ENCODE measurements at places on chromosomes 5 and 9.
A peak's percentile ranks its signal among the peaks of the same experiment; 100 is the strongest.

DNA sequence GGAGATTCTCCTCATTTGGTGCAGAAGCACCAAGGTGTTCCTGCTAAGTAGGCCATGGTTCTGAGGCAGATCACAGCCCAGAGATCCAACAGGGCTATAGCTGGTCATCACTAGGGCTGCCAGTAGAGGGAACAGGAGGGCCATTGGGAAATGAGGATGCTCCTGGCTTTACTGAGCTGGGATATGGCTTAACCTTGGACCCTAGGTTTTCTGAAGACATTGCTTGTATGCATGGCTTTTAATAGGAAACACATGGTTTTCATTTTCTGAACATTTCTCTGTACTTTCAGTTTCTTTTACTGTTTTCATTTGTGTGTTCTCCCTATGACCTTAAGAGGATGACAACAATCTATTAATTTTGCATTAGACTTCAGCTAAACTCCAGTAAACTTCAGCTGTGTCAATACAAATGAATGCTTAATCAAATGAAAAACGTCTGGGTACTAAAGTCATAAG, at the start of gene IFNW1:
Gene IFNW1, minus strand, starts transcription at position 406 of the 456 bp plus-strand sequence. Its CDS starts 262 bp downstream, at position 144.
- no peak for DNase-seq

DNA sequence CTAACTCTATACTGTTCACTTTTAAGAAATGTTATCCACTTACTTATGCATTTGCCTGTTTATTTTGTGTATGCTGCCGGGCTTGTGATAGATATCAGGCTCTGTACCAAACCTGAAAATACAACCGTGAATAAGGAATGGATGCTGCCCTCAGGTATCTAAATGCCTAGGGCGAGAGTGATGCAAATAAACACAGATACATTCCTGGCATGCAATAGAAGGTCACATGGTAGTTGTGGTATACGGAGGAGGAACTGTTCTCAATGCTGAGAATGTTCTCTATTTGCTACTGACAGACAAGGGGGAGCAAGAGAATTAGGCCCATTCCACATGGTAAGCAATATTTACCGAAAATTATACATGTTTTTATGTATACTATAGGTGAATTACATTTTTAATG, 227.8 kb downstream of the ICE1 start:
- no peak for DNase-seq

- peak; percentile 4 for DNase-seq
Measured at GRCh38 chr5:10726913-10727517, 34.0 kb downstream of the DAP start.

GRCh38 chr5:115949096-115949495, 13.2 kb upstream of the LVRN start:
- no peak for DNase-seq

DNA sequence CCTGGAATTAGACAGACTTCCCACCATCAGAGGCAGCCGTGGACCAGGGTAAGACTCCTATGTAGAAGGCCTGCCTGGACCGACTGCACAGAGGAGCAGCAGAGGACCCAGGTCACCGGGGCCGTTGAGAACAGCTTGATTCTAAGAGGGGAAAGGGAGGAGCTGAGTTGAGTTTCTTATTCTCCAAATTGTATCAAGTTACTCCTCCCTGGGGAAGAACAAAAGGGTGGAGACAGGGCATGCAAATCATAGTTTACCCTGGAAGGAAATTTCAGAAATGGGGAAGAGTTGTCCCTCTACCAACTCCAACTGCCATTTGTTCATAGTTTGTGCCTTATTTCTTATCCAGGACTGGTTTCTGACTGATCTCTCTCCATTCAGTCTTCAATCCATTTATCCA, 20.9 kb upstream of the SLC31A2 start:
- no peak for DNase-seq

GRCh38 chr5:179488491-179488890, 61.9 kb upstream of the RUFY1 start:
- DNase-seq: no peak

- no peak for DNase-seq
Measured at GRCh38 chr9:37921546-37922300, 17.8 kb upstream of the SLC25A51 start.

DNA sequence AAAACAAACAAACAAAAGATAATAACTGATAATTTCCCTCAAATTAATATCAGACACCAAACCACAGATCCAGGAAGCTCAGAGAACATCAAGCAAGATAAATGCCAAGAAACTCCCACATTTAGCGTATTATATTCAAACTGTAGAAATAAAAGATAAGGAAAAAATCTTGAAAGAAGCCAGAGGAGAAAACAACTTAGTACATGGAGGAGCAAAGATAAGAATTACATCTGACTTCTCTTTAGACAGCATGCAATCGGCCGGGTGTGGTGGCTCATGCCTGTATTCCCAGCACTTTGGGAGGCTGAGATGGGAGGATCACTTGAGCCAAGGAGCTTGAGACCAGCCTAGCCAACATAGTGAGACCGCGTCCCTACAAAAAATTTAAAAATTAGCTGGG, 17.2 kb upstream of the MLANA start:
- no peak for DNase-seq

DNA sequence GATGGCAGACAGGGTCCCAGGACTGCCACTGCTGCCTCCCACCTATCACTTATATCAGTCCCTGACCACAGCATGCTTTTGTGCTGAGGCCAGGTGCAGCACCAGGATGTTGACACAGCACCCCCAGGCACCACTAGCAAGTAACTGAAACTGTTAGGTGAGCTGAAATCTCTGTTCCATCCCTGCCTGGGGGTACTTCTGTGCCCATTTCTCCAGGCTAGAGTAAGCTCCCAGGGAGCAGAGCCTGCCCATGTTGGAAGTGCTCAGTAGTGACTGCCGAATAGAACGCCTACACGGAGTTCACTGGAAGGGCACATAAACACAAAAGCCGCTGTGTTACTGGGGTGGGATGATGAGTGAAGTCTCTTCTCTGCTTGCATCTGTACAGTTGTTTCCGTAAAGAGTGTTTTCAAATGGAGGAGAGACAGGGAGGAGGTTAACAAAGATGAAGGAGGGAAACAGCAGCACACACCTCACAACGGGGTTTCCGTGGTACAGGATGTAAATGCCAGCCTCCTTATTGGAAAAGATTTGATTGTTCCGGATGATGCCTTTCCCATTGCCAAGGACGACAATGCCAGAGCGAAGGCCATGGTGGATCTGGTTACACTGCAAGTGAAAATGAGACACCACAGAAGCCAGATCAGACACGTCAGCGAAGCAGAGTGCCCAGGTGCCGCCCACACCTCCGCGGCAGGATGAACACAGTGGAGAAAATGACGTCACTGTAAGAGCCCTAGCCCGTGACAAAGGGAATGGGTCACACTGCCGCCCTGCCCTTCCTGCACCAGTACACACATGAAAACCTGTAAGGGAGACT, 43.1 kb downstream of the POLR1E start:
- peak; percentile 80 for DNase-seq

GRCh38 chr5:1391691-1392090, 46.8 kb upstream of the CLPTM1L start:
- no peak for DNase-seq

DNA sequence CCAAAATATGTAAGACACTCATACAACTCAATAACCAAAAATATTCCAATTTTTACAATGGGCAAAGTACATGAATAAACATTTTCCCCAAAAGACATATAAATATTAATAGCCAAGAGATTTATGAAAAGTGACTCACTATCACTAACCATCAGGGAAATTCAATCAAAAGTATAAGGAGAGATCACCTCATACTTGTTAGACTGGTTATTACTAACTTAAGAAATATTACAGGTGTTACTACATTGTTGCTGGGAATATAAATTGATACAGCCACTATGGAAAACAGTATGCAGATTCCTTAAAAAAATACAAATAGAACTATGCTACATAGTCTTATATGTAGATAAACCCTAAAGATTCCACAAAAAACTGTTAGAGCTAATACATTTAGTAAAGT, 21.8 kb downstream of the BTNL8 start:
- no peak for DNase-seq

DNA sequence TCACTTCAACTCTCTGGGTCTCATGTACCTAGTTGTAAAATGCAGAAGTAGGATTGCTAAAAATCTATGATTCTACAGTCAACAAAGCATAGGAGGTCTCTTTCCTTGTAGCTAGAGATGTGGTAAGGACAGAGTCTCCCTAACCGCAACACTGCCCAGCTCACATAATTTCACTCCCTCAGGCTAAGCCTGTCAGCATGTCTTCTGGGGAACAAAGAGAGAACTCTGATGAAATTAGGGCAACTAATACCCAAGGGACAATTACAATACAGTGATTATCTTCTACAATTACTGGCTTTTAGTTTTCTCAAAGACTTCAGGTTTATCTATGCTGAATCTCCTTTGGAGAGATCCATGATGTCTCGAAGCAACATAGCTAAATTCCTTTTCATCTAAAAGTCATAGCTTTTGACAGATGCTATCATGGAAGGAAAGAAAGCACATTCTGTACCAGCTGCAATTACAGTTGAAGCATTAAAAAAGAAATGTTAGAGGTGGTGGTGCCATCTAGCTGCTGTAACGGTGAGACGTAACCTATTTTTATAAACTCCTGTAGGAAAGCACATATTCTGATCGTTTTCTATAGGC, 141.1 kb upstream of the TARS1 start:
- no peak for DNase-seq

GRCh38 chr5:132055808-132056609, 4.4 kb upstream of the IL3 start:
- DNase-seq: peak; percentile 41

DNA sequence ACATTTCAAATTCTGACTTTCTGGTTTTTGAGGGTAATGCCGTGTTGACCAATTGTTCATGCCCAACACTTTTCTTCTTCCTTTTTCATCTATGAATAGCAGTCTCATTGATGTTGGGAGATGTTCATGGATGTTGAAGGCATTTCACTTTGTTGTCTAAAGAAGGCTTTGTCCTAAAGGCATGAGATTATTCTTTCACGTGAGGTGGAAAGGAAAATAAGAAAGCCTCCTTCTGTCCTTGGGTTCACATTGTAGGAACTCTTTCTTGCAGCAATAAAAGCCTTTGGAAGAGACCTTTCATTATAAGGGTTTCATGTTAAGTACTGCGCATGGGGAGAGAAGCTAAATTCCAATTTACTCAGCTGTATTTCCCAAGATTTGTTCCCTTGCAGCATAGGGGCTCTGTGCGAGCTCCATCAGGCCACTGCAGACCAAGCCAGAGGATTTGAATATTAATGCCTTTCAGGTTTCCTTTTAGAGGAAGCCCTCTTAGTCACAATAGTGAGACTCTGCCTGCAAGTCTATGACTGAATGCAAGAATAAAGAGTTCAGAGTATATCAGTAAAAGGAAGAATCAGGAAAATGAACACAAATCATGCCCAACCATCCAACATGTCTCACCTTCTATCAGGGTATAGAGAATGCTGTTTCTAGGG, 274.6 kb downstream of the TMEM38B start:
- DNase-seq: no peak

DNA sequence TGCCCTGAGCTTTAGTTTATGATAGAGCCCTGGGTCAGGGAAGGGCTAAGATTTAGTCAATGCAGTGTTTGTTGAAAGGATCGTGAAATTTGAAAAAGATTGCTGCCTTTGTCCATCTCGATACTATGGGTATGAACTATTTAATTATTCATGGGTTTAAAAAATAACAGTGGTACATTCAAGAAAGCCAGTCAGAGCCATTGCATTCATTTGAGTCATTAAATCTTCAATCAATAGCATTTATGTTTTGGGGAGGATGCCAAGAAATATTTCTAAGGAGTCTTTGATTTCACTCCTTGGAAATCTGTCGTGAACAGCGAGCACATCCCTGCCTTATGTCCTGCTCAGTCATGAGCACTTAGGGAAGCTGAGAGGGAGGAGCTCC, 54.4 kb upstream of the LRRTM2 start:
- no peak for DNase-seq

- DNase-seq: no peak
Measured at GRCh38 chr9:134054891-134055811, 12.7 kb downstream of the BRD3 start.

GRCh38 chr5:58022055-58022454, 437.8 kb downstream of the PLK2 start:
- no peak for DNase-seq

GRCh38 chr9:7910426-7911020, 110.9 kb upstream of the DMAC1 start:
- DNase-seq: no peak

- no peak for DNase-seq
Measured at GRCh38 chr9:77454663-77455062, 193.5 kb downstream of the GNA14 start.

DNA sequence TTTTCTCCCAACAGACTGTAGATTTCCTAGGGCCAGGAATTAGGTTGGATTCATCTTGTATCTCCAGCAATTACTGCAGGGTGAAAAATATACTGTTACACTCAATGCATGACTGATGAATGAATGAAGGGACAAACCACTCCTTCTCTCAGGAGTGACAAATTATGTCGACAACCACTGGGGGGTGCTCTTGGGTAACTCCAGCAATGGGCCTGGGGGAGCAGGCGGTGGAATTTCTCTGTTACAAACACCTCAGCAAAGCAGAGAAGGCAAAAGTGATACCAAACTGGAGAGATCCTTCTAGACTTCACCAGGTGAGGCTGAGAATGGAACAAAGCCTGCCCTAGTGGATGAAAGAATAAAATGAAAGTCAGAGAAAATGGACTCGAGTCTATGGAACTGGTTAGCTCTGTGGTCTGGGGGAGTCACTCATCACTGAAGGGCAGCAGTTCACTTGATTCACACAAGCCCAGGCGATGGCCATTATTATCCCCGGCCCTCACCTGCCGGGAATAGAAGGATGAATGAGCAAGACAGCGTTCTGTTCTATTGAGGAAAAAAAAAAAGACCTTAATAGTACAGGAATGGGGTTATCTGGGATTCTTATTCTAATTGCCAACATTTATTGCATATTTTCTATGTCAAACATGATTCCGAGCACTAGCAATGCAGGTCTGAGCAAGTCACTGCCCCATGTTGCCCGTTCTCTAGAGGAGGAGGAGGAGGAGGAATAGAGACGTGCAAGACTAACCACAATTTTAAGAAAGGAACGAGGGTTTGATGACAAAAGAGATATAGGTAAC, 341.1 kb downstream of the ASTN2 start:
- no peak for DNase-seq

GRCh38 chr5:72167804-72168203, 60.5 kb downstream of the MAP1B start:
- DNase-seq: no peak

DNA sequence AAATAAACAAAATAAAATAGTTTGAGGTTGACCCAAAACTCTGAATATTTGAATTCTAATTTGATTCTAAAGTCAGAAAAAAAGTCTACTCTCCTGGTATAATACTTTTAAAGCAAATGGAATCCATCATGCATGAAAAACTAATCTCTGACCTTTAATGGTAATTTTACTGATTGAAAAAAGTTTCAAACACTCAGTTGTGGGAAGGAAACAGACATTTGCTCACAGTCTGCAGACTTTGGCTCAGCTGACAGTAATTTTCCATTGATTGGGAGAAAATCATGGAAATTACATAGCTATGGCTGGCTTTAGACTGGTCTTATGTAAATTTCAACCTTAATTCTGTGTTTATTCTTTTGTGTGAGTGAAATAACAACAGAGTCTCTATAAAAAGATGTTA, 574.3 kb downstream of the PDE4D start:
- DNase-seq: no peak
